ENCODE measurements at places on chromosomes 11 and 22. TPM values are rescaled to one million over a fixed set of nuclear protein-coding genes. Genes with fewer than 3 reads are reported as not detected.

GPR83 gene
- not detected for total RNA-seq

DCDC1 gene
- total RNA-seq: not detected

GRCh38 chr11:73975479-73975757 lies 7.2 kb downstream of the UCP2 start:
- no peak for DNase-seq

DNA sequence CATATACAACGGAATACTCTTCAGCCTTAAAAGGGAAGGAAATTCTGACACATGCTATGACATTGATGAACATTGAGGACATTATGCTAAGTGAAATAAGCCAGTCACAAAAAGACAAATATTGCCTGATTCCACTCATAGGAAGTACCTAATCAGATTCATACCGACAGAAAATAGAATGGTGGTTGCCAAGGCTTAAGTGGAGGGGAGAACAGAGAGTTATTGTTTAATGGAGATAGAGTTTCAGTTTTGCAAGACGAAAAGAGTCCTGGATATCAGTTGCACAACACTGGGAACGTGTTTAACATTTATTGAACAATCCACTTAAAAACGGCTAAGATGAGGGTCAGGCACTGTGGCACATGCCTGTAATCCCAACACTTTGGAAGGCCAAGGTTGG lies 45.6 kb upstream of the HIPK3 start:
- DNase-seq: no peak

GRCh38 chr11:60393016-60393415 lies 3.2 kb upstream of the MS4A14 start:
- no peak for DNase-seq

GRCh38 chr11:117998664-117999353 lies 12.6 kb downstream of the IL10RA start:
- DNase-seq: no peak

DNA sequence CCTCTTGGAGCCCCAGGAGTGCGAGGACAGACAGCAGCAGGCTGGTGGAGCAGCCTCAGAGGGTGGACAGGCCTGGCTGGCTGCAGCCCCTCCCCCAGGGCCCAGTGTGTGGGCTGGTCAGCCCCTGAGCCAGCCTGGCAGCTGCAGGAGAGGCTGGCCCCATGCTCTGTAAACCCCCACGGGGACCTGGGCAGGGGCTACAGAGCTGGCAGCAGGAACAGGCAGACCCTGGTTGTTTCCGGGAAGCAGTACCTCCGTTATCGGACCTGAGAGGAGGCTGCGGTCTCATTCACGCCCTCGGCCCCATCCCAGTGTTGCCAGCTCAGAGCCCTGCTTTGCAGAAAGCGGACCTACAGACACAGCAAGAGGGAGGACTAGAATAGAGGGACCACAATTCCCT lies 38.5 kb upstream of the COMT start:
- no peak for DNase-seq

GRCh38 chr11:116539211-116539610 lies 233.6 kb downstream of the BUD13 start:
- DNase-seq: no peak

- DNase-seq: no peak
Measured at GRCh38 chr22:33188326-33188725, 130.1 kb upstream of the SYN3 start.
